ENCODE measurements at places on chromosomes 11 and 22.

DNA sequence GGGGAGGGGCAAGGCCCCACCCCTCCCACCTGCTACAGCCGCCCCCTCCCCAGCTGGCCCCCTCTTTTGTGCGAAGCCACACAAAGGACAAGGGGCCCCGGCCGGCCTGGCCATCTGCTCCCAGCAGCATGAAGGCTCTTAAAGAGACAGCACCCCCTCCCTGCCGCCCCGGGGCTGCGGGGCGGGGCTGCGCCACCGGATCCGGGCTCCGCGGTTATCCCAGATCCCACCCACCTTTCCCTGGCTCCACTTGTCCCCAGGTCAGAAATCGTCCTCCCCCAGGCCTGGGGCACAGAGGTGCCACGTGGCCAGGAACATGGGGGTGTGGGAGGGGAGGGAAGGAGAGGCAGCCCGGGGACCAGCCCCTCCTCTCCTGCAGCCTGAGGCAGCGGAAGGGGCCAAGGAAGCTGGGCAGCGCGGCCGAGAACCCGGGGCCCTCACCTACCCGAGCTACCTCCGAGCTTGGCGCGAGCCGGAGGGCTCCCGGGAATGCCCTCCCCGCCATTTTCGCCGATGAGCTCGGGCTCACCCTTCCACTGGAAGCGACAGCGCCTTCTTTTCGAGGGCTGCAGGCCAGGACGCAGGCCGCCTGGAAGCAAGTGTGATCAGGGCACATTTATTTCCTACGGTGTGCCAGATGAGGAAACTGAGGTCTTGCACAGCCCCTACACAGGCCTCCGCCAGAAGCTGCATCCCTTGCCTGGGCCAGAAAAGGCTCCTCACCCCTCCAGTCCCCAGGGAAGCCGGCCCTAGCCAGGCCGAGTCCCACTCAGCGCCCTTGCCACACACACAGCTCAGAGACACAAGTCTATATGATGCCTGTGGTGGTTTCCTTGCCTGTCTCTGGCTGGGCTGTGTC lies 2.5 kb upstream of the RCOR2 start:
- no peak for DNase-seq

DNA sequence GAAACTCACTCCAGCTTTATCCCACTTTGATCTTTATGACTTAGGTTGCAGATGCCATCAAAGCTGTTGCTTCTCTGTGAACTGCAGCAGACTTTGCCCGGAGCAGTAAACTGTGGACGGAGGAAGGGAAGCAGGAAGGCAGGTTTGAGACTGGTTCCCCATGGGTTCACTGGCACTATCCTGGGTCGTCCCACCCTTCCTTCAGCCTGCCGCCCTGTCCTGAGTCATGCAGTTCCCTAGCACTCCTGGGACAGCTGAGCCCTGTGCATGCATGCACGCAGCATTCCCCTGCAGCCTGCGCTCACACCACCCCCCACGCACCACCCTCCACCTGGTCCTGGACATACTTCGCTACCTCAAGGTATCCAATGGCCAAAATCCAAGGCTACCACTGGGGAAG lies 23.5 kb upstream of the P2RY2 start:
- no peak for DNase-seq

DNA sequence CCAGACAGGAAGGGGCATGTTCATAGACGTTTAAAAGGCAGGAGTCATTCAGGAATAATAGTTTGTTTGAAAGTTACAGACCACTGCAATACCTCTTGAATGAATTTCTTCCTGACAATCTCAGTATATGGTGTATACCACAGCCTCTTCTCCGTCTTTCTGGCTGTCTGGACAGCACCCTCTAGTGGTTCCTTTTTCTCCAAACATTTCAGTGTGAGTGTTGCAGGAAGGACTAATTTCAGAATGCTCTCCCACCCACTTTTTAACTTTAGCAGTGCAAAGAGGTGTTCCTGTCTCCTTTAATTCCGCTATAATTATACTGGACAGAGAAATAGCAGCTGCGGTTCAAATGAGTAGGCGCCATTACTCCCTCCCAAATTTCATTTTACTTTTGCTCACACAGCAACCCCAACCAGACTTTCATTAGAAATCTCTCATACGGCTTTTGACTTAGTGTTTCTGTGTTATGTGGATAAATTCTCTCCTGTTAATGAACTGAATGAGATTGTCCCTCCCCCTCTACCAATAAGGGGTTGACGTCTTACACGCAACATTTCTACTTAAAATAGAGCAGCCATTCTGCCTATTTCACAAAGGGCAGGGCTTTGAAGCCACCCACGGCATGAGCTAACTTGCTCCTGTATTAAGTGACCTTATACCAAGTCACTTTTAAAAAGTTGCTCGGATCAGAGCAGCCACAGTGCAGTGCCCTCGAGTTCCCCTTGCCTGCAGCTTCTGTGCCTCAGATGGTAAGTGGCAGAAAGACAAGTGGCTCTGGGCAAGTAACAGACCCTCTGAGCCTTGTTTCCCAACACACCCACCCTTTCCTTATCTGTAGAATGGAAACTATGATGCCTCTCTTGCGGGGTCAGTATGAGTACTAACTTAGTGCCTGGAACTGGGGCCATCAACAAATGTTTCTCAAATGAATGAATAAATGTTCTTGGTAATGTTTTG lies 368.6 kb downstream of the OPCML start:
- DNase-seq, result no peak

GRCh38 chr11:8016440-8016839 lies 29.3 kb downstream of the EIF3F start:
- no peak for DNase-seq

- no peak for DNase-seq
Observed at GRCh38 chr11:75868990-75869389, 54.0 kb downstream of the UVRAG start.

DNA sequence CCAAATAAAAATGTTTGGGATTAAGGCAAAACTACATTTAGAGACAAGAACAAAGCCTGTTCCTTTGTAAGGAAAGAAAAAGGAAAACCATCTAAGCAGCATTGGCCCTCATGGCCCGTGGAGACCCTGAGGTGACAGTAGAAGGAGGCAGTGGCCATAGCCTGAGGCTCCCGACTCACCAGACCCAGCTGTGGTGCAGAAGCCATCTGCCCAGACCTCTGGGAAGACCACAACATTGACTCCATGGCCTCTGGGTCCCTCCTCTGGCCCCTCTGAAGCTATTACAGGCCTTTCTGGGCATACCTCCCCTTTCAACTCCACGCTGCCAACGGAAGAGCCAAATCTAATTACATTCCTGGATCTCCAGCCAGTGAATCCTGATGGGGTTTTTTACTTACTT lies 6.4 kb downstream of the PRAME start:
- DNase-seq, result no peak

DNA sequence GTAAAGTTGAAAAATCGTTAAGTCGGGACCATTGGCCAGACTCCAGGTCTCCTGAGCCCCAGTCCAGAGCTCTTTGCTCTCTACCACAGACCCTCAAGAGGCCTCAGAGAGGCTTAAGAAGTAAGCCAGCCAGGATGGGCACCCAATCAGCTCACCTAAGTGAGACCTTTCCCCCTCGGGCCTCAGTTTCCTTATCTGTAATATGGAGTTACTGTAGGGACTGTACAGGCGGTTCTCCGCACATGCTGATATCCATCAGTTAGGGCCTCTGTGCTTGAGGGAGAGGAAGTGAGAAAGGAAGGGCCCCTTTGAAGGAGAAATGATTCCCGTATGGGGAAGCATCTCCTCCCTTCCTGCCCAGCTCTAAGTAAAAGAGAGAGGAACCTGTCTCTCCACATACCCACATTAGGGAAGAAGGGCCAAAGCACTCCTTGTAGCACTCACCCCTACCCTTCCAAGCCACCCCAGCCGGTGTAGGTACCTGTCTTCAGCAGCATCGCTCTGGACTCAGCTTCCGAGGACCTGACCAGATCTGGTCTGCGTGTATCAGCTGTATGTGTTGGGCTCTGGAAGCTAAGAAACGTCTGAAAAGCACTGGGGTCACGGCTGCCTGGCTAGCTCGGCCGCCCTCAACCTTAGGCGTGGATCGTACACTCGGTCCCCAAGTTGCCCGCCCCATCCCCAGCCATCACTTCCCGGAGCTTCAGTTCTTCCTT lies 653 bp downstream of the NAGA start:
- no peak for DNase-seq

- no peak for DNase-seq
Observed at GRCh38 chr11:116826751-116827431, 2.8 kb upstream of the APOC3 start.

- DNase-seq, result no peak
Observed at GRCh38 chr11:114773541-114774338, 95.4 kb downstream of the NXPE2 start.

- DNase-seq, result no peak
Observed at GRCh38 chr22:36196254-36197064, 5.2 kb downstream of the APOL4 start.
